Right atrium auricular region (tissue), 2 donors: ENCODE measurements at places on chromosomes 1 and 21. TPM values are rescaled to one million over a fixed set of nuclear protein-coding genes. Genes with fewer than 3 reads are reported as not detected.

- DNase-seq: no peak
- H3K4me3 ChIP-seq: no peak overlapping the region
- H3K4me1 ChIP-seq: no peaks in the 10 kb centered on the region
Measured at GRCh38 chr1:167776151-167776550, 54.4 kb downstream of the MPZL1 start.

DNA sequence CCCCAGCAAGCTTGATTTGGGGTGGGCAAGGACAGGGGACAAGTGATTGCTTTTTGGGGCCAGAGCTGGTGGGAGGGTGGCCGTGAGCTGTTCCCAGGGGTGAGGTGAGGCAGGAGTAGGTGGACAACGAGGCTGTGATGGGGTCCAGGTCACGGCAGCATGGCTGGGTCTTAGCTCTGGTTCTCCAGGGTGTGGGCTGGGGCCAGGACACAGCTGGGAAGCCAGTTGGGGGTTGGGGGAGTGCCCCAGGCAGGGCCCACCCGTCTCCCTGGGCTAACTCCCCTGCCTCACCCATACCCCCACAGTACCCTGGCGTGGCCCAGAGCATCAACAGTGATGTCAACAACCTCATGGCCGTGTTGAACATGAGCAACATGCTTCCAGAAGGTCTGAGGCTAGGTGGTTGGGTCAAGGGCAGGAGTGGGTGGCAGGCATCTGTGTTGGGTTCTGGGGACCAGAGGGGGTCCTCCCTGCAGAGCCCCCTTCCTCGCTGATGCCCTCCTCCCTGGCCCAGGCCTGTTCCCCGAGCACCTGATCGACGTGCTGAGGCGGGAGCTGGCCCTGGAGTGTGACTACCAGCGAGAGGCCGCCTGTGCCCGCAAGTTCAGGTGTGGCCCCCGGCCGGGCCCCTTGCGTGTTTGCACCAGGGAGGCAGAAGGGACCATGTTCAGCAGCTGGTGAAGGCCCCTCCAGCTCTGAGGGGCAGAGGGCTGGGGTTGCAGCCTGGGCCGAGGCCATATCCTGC is 43.3 kb downstream of the COQ8A start:
- no peak overlapping the region for H3K4me3 ChIP-seq
- peak overlapping the region; percentile 86 for H3K27ac ChIP-seq
- H3K27me3 ChIP-seq: no peaks in the 10 kb centered on the region
- peaks cover 85% of the 10 kb centered on the region for H3K4me1 ChIP-seq
- H3K36me3 ChIP-seq: peaks cover 59% of the 10 kb centered on the region

DNA sequence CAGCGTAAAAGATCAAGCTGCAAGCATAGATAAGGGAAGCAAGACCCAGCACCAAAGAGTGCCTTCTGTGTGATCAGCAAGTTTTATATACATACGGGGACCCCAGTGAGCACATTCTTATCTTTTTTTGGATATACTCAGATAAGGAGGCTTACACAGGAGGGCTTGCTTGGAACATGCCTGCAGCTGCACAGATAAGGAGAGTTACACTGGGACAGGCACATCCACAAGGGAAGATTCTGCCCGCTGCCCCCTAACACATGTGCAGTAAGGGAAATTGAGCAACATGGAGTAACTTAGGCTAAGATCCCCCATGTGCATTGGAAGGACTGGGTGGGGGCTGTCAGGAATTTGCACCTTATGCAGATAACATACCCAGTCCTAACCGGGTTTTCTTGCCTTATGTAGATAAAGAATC is 1334.8 kb downstream of the MRPL39 start:
- no peak for DNase-seq
- H3K27me3 ChIP-seq: no peaks in the 10 kb centered on the region
- H3K4me3 ChIP-seq: no peak overlapping the region
- no peak overlapping the region for H3K27ac ChIP-seq

- H3K27ac ChIP-seq: no peak overlapping the region
- DNase-seq: no peak
- no peaks in the 10 kb centered on the region for H3K27me3 ChIP-seq
Measured at GRCh38 chr1:193634470-193634869, 448.1 kb upstream of the B3GALT2 start.

DNA sequence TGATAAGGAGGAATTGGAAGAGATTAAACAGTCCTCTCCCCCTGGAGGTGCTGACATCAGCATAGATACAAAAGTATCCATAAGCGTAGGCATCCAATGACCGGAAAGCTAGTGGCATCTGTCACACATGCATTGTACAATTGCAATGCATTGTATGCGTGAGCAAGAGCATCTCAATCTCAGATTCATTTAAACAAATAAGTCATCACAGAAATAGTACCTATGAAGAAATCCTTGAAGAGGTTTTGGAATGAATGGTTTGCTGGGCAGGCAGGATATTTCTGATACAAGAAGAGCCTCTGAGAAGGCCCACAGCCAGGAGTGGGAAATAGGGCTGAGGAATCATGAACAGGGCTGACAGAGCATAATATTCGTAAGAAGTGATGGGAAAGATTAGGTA is 88.9 kb upstream of the ABCD3 start:
- H3K4me1 ChIP-seq: no peaks in the 10 kb centered on the region
- H3K36me3 ChIP-seq: no peaks in the 10 kb centered on the region
- H3K27ac ChIP-seq: peak overlapping the region; percentile 52
- H3K27me3 ChIP-seq: no peaks in the 10 kb centered on the region

- H3K36me3 ChIP-seq: no peaks in the 10 kb centered on the region
- no peak overlapping the region for H3K4me3 ChIP-seq
- peaks cover 10% of the 10 kb centered on the region for H3K4me1 ChIP-seq
Measured at GRCh38 chr1:221458447-221459156, 283.3 kb downstream of the DUSP10 start.

- no peak overlapping the region for H3K27ac ChIP-seq
- DNase-seq: no peak
- peaks cover 28% of the 10 kb centered on the region for H3K36me3 ChIP-seq
Measured at GRCh38 chr1:223006371-223006770, 136.7 kb downstream of the TLR5 start.

DNA sequence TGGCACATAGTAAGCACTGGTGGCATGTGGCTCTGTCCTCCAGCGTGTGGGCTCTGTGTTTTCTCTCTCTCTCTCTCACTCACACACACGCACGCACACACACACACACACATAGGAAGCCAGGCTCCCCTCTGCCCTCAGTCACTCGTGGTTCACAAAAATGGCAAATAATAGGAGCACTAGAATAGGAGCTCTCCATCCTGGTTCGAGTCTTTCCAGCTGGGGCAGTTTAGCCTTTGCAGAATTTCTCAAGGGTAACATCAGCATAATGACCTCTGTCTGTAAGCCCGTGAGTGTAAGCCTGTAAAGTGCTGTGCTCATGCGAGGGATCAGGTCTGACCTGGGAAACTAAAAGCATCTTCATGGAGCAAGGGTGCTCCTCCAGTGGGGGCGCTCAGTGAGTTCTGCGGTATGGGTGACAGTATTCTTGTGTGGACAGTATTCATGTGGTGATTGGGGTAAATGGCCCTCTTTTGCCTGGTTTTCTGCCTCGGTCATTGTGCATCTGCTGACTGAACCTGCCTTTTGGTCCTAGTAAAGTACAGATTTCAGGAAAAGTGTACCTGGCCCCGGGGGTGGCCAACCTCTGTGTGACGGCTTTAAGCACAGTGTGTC is 842 bp upstream of the ZC3H12A start:
- peaks cover 67% of the 10 kb centered on the region for H3K4me1 ChIP-seq
- peak overlapping the region; percentile 96 for H3K4me3 ChIP-seq
- H3K36me3 ChIP-seq: peaks cover 12% of the 10 kb centered on the region
- DNase-seq: no peak

- DNase-seq: no peak
- no peak overlapping the region for H3K27ac ChIP-seq
- H3K36me3 ChIP-seq: no peaks in the 10 kb centered on the region
- H3K4me3 ChIP-seq: no peak overlapping the region
- no peaks in the 10 kb centered on the region for H3K27me3 ChIP-seq
- H3K4me1 ChIP-seq: no peaks in the 10 kb centered on the region
Measured at GRCh38 chr1:107943694-107944093, 21.3 kb downstream of the VAV3 start.

- no peak overlapping the region for H3K4me3 ChIP-seq
- H3K36me3 ChIP-seq: no peaks in the 10 kb centered on the region
- no peaks in the 10 kb centered on the region for H3K27me3 ChIP-seq
- no peaks in the 10 kb centered on the region for H3K4me1 ChIP-seq
- no peak for DNase-seq
Measured at GRCh38 chr21:22278366-22278765, 1280.2 kb downstream of the NCAM2 start.

GRCh38 chr1:7222695-7223015 is 437.4 kb downstream of the CAMTA1 start:
- no peaks in the 10 kb centered on the region for H3K27me3 ChIP-seq

DNA sequence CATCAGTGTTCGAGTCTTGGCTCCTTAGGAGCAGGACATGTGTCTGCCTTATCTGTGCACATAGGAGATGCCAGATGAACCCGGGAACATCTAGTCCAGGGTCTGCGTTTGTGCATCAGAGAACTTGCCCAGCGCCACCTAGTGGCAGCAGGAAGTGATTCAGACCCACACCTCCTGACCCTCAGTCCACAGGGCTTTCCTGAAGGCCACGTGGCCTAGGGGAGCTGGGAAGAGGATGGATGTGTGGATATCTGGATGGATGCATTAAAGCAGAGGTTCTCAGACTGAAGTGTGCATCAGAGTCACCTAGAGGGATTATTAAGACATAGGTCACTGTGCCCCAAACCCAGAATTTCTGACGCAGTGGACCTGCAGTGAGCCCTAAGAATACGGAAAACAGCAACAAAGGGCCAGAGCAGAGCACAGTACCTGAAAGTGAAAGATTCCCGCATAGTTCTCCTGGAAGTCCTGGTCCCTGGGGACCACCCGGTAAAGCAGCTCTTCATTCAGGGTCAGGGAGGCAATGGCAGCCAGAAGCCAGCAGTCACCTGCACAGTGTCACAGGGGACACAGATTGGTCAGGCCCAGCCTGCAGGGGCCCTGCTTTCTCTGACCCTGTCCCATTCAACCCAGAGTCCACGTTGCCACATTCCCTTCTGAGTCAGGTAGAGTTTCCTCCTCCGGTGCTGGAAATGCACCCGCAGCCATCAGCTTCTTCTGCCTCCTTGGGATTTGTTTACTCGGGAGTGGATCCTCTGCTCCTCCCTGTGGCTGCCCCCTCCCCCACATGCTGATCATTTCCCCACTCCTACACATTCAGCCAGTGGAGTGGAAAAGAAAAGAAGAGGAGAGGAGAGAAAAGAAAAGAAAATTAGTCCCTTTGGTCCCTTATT is 37.0 kb downstream of the CAPN8 start:
- H3K27ac ChIP-seq: no peak overlapping the region
- DNase-seq: no peak
- no peaks in the 10 kb centered on the region for H3K27me3 ChIP-seq

Gene ATP8B2
- total RNA-seq: 22.8 TPM

Gene FHAD1
- total RNA-seq: not detected

Gene TNFSF18
- not detected for total RNA-seq

Gene CA6
- total RNA-seq: not detected
